H7 (cell line): ENCODE measurements at places on chromosomes 1 and 21. TPM values are rescaled to one million over a fixed set of nuclear protein-coding genes. Genes with fewer than 3 reads are reported as not detected.

- DNase-seq, result peak; percentile 77
These were observed 42.0 kb upstream of the LDLRAP1 start for GRCh38 chr1:25501235-25502058.

LRRC8B gene
- total RNA-seq, result 15.9 and 18.0 TPM in 2 replicates

GRCh38 chr1:164726235-164726634, 167.3 kb downstream of the PBX1 start:
- DNase-seq, result no peak

GRCh38 chr21:39471598-39471997, 19.8 kb downstream of the SH3BGR start:
- DNase-seq, result no peak

- no peak for DNase-seq
These were observed 43.2 kb upstream of the ACTL8 start for GRCh38 chr1:17711941-17712340.

GJA9 gene
- total RNA-seq, result not detected in 2 replicates

DNA sequence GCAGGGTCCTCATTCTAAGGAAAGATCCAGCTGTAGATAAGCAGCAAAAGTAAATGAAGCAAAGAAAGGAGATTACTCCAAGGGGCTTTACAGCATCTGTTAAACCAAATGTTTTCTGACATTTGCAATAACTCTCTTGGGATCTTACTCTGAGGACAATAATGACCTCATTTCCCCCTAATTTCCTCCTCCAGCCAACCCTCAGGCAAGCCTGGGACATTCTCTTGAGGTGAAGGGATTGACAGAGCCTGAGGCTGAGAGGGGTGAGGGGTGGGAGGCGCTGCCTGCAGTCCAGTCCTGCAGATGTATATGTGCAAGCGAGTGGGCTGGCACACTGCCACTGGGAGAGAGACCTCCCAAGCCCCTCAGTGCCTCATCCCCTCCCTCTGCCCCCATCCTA, 40.5 kb upstream of the NEK2 start:
- no peak for DNase-seq

DNA sequence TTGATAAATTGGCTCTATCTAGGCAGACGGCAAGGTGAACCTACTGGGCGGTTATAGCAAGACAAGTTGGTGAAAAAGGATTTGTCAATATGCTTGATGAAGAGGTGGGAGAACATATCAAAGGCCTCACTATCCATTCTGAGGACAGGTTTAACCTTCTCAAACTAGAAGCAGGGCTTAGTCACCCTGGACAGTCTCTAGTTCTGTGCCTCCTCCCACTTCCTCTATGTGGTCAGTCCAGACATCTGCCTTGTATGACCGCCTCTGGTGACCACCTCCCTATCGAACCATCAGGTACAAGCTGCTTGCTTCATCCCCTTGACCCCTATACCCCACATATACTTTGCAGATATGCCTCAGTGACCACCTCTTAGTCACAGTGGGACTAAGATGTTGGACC, 2.3 kb upstream of the SCYL3 start:
- no peak for DNase-seq

DNA sequence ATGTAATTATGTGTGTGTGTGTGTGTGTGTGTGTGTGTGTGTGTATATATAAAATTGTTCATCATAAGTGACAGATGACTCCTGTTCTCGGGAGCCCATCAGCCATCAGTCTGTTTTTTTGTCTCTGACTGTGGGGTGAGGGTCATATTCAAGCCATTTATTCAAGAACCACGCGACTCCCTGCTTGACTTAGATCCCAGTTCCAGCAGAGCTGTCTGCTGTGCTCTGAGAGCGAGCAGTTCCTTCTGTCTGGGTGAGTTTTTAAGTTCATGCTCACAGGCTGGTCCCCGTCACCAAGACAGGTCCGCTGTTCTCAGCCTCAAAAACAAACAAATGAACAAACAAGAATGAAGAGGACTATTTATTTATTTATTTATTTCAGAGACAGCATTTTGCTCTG, 18.3 kb upstream of the NPPB start:
- DNase-seq, result no peak

GRCh38 chr1:40394491-40395172, 21.1 kb downstream of the SMAP2 start:
- no peak for DNase-seq

DNA sequence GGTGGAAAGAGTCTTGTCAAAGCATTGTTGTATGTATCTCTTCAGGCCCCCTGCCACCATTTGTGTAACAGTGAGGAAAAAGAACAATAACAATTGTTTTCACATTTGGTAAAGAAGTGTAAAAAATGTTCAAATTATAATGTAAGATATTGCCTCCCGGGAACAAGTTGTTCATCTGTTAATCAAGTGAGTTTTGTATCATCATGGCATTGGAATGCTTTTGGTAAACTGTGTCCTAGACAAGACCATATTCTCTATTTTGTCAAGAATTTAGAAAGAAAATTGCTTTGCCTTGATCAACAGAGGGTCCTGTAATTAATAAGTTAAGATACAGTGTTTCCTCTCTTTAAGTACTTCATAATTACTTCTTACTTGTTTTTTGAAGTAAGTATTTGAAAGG, 692.0 kb upstream of the NR5A2 start:
- DNase-seq, result no peak

RNF187 gene
- total RNA-seq, result 175 and 183 TPM in 2 replicates

DNA sequence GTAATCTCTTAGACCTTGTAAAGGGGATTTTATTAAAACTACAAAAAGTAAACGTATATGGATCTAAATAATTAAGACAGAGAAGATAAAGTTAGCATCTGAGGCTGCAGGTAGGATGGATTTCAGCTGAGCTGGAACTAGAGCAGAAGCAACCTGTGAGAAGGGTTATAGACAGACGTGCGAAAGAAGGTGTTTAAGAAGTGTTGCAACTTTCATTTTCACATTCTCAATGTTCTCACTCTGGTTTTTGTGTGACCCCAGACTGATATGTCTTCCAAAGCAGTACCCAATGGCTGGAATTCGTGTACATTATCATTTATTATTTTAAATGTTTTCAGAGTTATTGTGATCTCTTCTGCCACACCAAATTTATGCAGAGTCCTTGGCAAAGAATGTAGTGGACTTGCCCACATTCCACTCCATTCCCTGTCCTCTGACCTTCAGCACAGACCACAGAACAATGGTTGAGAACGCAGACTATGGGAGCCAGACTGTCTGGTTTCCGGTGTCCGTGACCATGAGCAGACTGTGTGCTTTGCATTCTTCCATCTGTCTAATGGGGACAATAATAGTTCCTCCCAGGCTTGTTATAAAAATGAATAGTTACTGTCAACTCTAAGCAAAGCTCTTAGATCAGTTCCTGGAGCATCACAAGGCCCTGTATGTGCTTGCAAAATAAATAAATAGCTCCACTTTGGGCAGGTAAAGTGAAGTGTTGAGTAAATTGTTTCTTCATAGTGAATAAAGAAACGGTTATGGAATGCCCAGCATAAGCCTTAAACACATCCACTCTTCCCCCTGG, 140.6 kb upstream of the SAMSN1 start:
- DNase-seq, result no peak

DNA sequence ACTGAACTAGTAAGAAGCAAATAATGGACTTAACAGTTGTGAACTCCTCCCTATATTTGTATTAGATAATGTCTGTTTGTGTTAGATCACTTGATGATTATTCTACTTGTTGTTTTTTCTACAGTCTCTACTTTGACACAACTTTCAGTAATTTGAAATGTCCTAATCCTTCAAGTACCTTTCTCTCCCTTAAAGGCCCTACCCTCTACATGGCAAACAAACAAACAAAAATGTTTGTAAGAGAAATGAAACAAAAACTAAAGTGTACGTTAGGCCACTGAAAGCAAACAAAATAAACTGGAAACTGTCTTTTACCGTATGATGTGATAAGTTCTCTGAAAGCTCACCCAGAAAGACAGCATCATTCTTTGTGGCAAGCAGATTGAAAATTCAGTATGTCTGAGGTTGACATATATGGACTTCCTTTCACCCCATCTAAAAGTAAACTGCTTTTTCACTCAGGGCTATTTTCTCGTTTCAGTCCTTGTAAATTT, 255.9 kb upstream of the SNX7 start:
- no peak for DNase-seq

ADORA3 gene
- total RNA-seq, result not detected in 2 replicates

LCE3E gene
- total RNA-seq, result not detected in 2 replicates

- DNase-seq, result no peak
These were observed 4.6 kb upstream of the PPM1J start for GRCh38 chr1:112719706-112720105.

TNNT2 gene
- total RNA-seq, result 0.17 TPM in 1 of 2 replicates, not detected in the other

DNA sequence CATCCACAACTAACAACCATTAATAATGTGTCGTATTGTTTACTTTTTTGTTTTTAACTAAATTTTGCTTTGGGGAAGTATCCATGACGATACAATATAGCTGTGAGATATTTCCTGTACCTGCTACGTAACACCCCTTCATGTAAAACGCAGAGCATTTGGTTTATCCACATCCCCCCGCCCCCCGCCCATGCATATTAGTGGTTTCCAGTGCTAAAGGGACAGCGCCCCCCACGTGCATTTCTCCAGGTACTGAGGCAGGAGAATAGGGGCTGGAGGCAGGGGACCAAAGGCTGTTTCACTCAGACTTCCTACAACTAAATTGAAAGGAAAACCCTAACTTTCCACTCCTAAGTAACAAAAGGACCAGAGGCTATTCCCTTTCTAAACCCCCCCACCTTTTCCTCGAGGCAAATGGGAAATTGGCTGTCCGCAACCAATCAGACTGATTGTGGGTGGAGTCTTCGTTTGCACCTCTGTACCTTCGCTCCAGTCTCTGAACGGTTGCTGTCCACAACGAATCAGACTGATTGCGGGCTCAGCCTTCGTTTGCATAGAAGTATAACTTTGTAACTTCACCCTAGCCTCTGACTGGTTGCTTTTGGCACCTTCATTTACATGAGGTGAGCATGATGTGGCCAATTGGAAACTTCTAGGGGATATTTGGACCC, 12.2 kb upstream of the RIPK4 start:
- DNase-seq, result peak; percentile 71

TARS2 gene
- total RNA-seq, result 65.3 and 76.9 TPM in 2 replicates

GRCh38 chr1:24202556-24202955, 15.5 kb upstream of the IFNLR1 start:
- DNase-seq, result no peak

DNA sequence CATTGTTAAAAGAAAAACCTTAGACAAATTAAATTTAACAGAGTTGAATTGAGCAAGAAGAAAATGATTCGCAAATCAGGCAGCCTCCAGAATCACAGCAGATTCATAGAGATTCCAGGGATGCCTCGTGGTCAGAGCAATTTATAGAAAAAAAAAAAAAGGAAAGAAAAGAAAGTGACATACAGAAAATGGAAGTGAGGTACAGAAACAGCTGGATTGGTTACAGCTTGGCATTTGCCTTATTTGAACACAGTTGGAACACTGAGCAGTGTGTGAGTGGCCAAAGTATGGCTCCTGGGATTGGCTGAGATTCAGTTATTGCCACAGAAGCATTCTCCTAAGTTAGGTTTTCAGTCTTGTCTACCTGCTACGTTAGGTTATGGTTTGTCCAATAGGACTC, 9.1 kb upstream of the C21orf91 start:
- no peak for DNase-seq

GRCh38 chr1:14136881-14137280, 436.9 kb downstream of the PRDM2 start:
- no peak for DNase-seq

GRCh38 chr1:163161337-163161736, 41.4 kb downstream of the RGS5 start:
- DNase-seq, result no peak

DIO1 gene
- 0.41 TPM in 1 of 2 replicates, not detected in the other for total RNA-seq

RHCE gene
- total RNA-seq, result 0.62 and 0.70 TPM in 2 replicates

GRCh38 chr21:39314143-39315027, 953 bp upstream of the BRWD1 start:
- DNase-seq, result peak; percentile 84

ANKRD34A gene
- total RNA-seq, result 0.52 and 0.62 TPM in 2 replicates

GRCh38 chr1:111638320-111638719, 18.7 kb downstream of the RAP1A start:
- DNase-seq, result no peak

HHIPL2 gene
- 0.04 and 0.31 TPM in 2 replicates for total RNA-seq

CTH gene
- 33.5 and 35.9 TPM in 2 replicates for total RNA-seq

OVAAL gene
- total RNA-seq, result not detected in 2 replicates

CRP gene
- not detected in 2 replicates for total RNA-seq

- no peak for DNase-seq
These were observed 16.7 kb upstream of the MAGOH start for GRCh38 chr1:53255031-53255430.

CFHR4 gene
- 0.30 TPM in 1 of 2 replicates, not detected in the other for total RNA-seq

NT5C1A gene
- total RNA-seq, result not detected in 2 replicates

DNA sequence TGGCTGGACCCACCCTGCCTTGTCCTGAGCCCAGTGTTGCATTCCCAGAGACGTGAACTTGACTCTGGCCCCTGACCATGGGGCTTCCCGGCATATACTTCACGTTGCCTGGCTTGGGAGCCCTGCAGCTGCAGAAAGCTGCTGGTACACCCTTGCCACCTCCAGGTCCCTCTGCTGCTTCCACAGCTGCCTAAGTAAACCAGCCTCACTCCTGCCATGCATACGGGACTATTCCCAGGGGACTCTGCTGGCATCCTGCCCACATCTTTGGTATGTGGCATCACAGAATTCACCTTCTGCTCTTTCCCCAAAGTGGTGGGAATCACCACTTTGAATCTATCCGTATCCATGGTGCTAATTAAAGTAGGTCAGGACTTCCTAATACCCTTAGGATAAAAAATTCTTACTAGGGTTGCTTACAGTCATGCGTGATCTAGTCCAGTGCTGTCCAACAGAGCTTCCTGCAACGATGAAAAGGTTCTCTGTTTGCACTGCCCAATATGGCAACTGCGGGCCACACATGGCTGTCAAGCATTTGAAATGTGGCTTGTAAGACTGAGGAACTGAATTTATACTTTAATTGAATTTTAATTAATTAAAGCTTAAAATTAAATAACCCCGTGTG, 203.0 kb downstream of the GRIK3 start:
- no peak for DNase-seq
